ENCODE measurements at places on chromosomes 2 and 18.

DNA sequence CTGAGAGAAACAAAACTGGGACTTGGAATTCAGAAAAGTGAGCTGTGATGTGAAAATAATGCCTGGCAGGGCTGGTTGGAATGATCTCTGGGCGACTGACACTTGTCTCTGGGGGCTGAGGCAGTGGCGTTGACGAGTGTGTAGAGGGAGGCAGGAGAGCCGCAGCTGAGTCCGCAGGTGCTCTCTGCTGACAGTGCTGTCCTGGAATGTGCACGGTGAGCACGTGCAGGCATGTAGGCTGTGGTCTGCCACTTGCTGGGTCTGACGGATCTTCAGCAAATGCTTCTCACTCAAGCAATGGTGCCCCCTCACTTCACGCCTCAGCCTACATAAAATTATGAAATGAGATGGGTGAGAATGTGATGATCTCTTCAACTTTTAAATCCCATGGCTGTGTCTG lies 38.5 kb upstream of the ATP9B start:
- no peak for DNase-seq

DNA sequence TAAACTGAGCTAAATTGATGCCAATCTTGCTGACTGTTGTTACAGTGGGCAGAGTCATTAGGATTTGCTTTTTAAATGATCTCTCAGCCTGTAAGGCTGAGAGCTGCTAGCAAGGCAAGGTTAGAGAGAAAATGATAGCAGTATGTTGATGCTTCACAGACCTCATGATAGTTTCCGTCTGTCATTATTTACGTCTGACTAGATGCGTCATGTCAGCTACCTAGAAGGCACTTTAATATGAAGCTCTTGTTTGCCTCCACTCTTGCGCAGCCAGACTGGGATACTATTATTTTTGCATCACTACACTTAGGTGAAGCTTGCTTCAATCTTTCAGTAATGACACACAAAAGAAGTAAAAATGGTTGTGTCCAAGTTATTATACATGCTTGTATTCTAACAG lies 313.8 kb downstream of the LNPK start:
- no peak for DNase-seq

GRCh38 chr2:66440708-66441497 lies 6.0 kb downstream of the MEIS1 start:
- no peak for DNase-seq

- DNase-seq, result no peak
Observed at GRCh38 chr18:26978812-26979341, 113.4 kb upstream of the AQP4 start.

GRCh38 chr2:26997394-26997793 lies 27.0 kb downstream of the MAPRE3 start:
- DNase-seq, result no peak

GRCh38 chr2:30971231-30972025 lies 164.2 kb upstream of the CAPN13 start:
- no peak for DNase-seq

DNA sequence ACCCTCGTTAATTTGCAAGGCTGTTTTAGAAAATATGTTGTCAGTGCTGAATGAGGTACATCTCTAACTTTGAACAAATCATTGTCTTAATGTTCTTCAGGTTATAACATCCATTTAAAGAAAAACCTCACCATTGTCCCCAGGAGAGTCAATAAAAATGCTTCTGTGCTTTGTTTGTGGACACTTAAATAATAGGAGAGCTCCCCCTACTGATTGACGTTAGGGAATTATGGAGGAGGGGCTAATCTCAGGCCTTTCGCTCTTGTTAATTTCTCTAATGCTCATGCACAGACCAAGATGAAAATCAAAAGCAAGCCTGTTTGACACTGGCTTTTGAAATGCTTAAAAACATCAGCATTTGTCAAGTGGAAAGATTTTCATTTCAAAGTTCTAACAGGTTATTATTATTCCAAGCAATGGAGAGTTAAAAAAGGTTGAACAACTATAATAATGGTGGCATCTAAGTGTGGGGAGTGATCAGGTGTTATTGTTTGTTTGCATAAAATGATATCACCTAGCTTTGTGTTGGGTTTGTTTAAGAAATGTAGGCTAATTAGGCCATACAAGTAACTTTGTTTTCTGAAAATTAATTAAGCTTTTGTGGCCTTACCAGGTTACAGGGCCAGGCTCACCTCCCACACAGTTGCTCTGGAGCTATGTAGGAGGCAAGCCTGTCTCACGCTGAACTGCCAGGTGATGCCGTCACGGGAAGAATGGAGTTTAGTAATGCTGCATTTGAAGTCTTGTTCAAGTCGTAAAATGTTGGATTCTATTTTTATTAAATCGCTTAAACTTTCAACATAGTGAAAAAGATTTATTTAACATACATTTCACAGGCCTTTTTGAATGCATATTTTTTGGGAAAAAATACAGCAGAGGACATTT lies 51.7 kb upstream of the SMIM21 start:
- peak; percentile 60 for DNase-seq

GRCh38 chr18:49444581-49444980 lies 15.9 kb downstream of the DYM start:
- DNase-seq, result no peak

All from D341Med (cell line).